ENCODE measurements at places on chromosomes 16 and 17.
A peak's percentile ranks its signal among the peaks of the same experiment; 100 is the strongest.

DNA sequence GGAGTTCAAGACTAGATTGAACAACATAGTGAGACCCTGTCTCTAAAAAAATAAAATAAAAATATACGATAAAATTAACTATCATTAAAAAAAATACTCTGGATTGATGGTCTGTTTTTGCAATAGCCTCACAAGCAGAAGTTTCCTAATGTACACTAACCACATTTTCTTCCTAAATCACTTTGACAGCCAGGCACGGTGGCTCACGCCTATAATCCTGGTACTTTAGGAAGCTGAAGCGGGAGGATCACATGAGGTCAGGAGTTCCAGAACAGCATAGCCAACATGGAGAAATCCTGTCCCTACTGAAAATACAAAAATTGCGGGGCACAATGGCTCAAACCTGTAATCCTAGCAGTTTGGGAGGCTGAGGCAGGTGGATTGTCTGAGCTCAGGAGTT is 64.7 kb downstream of the HELZ start:
- no peak for DNase-seq

GRCh38 chr17:39923836-39924690 is 3.3 kb downstream of the ORMDL3 start:
- DNase-seq = no peak

- DNase-seq = no peak
Measured at GRCh38 chr16:88569614-88569984, 604 bp upstream of the ZC3H18 start.

DNA sequence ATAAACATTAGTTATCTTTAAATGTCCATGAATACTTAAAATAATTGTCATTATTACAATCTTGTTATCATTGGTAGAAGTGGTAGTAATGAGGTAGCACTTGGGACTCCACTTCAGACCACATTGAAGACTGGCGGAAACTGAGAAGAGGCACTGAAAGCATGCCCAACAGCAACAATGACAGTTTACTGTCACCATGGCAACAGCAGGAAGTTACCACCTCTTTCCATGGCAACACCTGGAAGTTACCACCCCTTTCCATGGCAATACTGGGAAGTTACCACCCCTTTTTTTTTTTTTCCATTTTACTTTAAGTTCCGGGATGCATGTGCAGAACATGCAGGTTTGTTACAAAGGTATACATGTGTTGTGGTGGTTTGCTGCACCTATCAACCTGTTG is 494.9 kb upstream of the RBFOX1 start:
- no peak for DNase-seq

DNA sequence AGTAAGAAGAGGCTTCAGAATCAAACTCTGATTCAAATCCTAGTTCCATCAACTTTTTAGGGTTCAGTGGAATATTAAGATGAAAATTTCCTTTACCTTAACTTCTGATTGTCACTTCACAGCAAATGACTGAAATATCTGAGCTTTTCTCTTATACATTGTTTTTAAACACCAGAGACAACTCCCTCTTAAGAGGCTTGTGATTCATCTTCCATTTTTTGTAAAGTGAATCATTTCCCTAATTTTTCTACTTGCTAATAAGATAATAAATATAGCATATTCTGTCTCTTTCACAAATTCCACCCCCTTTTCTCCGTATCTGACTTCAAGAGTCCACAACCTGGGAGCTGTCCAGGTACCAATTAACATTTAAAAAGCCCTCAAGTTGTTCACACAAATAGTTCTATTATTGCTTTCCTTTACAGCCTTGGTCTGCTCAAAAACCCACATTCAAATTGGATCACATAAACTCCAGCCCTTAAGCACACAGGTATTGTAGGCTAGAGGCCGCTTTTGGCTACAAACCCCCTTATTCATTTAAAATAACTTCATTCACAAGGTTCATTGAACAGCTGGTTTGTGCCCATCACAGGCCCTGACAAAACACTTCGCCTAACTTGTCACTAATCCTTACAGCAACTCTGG is 14.1 kb upstream of the UTP6 start:
- DNase-seq = no peak

DNA sequence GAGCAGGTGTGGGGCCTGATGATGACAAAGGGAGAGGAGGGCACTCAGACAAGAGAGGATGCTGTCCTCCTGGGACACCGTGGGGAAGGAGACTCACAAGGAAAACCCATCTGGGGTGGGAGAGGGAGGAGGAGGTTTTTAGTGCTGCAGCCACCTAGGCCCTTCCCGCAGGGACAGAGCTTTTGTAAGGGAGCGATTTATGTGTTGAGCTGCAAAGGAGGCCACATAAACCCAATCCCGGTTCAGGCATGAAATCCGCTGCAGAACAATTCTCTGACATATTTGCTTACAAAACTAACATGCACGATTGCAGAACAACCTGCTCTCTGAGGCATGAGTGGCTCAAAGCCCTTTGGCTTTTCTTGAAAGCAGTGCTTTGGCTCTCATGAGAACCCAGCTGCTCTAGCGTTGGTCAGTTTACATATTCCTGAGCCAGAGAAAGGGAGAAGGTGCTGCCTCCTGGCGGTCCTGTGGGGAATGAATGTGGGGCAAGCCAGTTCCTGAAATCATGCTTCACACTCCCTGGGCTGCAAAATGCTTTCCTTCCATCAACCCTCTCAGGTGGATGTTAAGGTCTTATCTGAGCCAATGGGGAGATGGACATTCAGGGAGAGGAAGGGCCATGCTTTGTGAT is 122.4 kb upstream of the NLRP1 start:
- DNase-seq = peak; percentile 58

- DNase-seq = no peak
Measured at GRCh38 chr17:56742601-56743000, 91.1 kb downstream of the C17orf67 start.

- DNase-seq = no peak
Measured at GRCh38 chr17:1636732-1637285, 8.2 kb upstream of the SLC43A2 start.

- DNase-seq = peak; percentile 10
Measured at GRCh38 chr17:75295201-75296158, 6.2 kb upstream of the SLC25A19 start.

DNA sequence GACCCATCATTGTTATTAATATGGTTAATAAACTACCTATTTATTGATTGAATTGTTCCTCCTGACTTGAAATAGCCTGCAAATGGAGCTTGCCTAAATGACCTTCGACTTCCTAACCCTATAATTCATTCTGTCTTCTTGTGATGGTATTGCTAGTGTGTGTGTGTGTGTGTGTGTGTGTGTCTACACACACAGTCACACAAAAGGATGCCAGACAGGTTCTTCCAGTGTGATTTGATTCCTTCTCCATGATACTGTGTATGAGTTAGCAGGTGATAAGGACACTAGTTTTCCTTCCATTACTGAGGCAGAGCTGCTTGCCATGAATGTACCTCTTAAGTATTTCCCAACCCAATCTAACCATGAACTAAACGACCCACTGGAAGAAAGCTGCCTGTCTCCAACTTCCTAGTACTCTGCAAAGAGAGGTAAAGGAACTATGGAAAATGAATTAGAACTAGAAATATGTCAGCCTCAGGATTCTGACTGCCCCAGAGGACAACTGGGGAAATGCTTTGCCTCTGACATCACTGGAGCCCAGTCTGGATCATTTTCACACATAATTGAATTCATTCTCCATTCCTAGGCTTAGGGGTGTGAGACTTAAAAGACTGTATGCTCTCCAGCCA is 3.5 kb upstream of the CDC6 start:
- DNase-seq = no peak

GRCh38 chr16:31094088-31094423 is 541 bp downstream of the VKORC1 start:
- DNase-seq = no peak

- no peak for DNase-seq
Measured at GRCh38 chr17:31857920-31858641, 963 bp downstream of the COPRS start.

- peak; percentile 78 for DNase-seq
Measured at GRCh38 chr17:40075201-40075941, 12.6 kb downstream of the THRA start.

DNA sequence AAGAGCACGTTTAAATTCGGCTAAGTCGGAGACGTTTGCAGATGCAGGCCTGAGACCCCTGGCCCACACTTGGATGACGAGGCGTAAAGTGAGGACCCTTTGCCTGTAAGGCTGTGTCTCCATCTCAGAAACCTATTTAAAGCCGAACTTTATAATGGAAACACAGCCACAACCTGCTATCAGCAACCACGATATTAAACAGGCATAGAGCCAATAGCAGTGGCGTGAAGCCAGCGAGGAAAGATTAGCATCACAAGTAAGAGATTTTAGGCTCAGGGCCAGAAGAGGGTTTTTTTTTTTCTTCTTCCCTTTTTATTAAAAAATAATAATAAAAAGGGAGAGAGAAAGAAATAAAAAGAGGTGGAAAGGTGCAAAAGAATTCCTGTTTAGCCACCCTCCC is 111.3 kb upstream of the NOL11 start:
- DNase-seq = no peak

GRCh38 chr17:72240333-72240732 is 119.5 kb downstream of the SOX9 start:
- no peak for DNase-seq

GRCh38 chr17:53934931-53935330 is 112.2 kb downstream of the KIF2B start:
- no peak for DNase-seq

DNA sequence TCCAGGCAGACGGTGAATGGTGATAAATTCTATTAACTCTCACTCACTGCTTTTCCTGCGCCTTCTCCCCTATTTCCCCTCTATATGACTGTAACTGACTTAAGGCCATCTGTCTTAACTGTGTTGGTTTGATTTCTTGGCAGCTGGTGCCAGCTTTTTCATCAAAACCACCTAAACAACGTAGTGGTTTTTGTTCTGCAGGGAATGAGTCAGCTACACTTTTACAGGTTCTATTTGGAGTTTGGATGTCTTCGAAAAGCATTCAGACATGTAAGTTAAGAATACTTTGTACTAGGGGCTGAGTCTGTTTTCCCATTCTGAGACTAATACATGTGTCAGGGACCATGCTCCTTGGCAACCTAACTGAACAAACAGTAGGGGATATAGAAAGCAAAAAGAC is 8.5 kb downstream of the REXO5 start:
- no peak for DNase-seq

DNA sequence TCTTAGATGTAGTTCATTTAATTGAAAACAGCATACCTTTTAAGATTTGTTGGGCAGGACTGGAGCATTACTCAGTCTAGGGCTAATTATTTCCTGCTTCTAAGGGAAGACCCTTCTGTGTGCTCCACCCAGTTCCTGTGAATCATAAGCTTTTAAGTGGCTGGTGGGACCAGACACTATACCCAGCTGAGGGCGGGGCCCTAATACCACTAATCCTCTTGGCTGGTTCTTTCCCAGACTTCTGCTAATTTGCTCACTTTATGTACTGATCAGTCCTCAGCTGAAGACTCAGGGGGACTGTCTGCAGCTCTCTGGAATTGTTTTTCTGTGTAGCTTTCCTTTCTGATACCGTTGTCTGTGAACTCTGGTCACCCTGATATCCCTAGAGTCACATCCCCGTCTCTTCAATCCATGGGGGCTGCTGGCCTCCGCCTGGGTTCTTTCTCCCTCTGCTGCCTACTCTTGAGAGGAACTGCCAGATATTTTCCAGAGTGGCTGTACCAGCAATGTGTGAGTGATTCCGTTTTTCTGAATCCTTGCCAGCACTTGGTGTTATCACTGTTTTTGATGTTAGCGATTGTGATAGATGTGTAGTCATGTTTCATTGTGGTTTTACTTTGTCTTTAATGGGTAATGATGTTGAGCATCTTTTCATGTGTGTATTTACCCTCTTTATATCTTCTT is 35.1 kb downstream of the MFSD11 start:
- DNase-seq = peak; percentile 89

DNA sequence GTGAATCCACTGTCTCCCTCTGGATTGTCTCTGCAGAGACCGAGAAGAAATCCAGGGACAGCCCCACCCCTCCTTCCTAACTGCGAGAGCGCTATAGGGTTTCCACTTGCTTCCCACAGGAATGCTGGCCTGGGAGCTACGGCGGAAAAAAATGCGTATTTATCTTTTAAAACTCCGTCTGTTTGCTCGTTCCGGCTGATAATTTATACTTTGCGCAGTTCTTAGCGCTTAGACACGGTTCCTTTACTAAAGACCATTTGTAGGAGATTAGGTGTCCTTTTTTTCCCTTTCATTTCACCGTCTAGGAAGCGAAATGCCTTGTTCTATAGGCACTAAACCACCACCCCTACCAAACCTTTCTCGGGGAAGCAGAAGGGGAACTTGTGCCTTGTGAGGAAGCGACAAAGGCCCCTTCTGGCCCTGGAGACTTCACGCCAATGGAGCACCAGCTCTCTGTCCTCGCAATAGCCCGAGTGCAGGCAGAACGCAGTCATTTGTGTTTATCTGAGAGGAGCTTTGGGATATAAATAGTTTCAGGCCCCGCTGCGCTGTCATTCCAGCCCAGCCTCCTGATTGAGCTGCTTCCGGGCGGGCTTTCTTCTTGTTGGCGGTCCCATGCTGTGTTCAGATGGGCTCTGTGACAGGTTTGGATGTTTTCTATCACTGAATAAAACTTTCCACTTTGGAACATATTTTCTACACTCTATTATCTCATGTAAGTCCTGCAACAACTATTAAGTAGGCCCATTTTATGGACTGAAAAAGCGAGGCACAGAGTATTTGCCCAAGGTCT is 791 bp upstream of the SUPT4H1 start:
- DNase-seq = no peak

DNA sequence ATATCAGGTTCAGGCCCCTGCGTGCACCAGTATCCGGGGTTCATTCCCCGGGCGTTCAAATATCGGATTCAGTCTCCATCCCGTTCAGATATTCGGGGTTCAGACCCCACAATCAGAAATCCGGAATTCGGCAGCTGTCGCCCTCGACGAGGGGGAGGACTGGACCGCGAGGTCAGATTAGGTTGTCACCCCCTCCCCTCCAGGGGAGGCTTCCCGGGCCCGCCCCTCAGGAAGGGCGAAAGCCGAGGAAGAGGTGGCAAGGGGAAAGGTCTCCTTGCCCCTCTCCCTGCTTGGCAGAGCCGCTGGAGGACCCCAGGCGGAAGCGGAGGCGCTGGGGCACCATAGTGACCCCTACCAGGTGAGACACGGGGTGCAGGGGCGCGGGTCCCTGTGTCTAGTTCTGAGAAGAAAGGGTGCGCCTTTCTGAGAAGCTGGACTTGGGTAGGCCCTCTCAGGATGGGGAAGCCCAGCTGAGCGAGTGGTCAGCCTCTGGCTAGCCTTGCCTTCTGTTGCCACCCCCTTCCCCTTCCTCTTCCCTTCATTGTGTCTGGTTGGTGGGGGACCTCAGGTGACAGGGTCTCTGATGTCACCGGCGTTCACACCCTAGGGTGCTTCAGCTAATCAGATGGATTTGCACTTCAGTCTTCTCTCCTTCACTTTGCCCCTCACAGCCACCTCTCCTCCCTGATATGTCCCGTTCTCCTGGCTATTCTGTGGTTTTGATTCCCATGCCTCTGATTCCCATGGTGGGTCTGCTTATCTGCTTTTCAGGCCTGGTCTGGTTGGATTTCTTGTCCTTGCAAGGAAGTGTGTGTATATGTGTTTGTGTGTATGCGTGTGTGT is 844 bp downstream of the TAOK2 start:
- DNase-seq = peak; percentile 11

GRCh38 chr16:14187517-14188338 is 116.6 kb downstream of the MRTFB start:
- DNase-seq = no peak

All from CD4-positive, alpha-beta T cell treated with Interleukin-15 for 4 hours (primary cell).